Uterine smooth muscle cell (primary cell): ENCODE measurements at places on chromosomes 6 and 20. TPM values are rescaled to one million over a fixed set of nuclear protein-coding genes. Genes with fewer than 3 reads are reported as not detected.

TSHZ2 gene
- total RNA-seq = 1.2 and 1.5 TPM in 2 replicates

RBBP8NL gene
- not detected in 2 replicates for total RNA-seq

HLA-DOA gene
- total RNA-seq = not detected in 2 replicates

RGS17 gene
- 27.5 and 35.9 TPM in 2 replicates for total RNA-seq

CST7 gene
- 0.37 TPM in 1 of 2 replicates, not detected in the other for total RNA-seq

SLC17A1 gene
- not detected in 2 replicates for total RNA-seq

GNMT gene
- 0.25 TPM in 1 of 2 replicates, not detected in the other for total RNA-seq

IL17F gene
- total RNA-seq = not detected in 2 replicates

SRSF12 gene
- total RNA-seq = 0.11 and 0.12 TPM in 2 replicates

SASH1 gene
- total RNA-seq = 26.1 and 26.7 TPM in 2 replicates

ENPP3 gene
- under 0.01 and 0.22 TPM in 2 replicates for total RNA-seq
